ENCODE measurements at places on chromosomes 6 and 20. TPM values are rescaled to one million over a fixed set of nuclear protein-coding genes. Genes with fewer than 3 reads are reported as not detected.

Gene GSS
- total RNA-seq, result 48.5 TPM

Gene CLDN20
- total RNA-seq, result not detected

Gene WFDC5
- total RNA-seq, result not detected

Gene GINM1
- total RNA-seq, result 22.7 TPM

Gene FLRT3
- total RNA-seq, result 2.1 TPM

Gene MOXD1
- total RNA-seq, result 2.5 TPM

Gene CFB
- total RNA-seq, result 0.31 TPM

Gene GABRR1
- total RNA-seq, result 0.26 TPM

Gene MAS1
- 0.02 TPM for total RNA-seq

Gene TPMT
- total RNA-seq, result 13.3 TPM
